ENCODE measurements at places on chromosomes 3 and 15. TPM values are rescaled to one million over a fixed set of nuclear protein-coding genes. Genes with fewer than 3 reads are reported as not detected.

Gene THPO
- 0.36 TPM for total RNA-seq

Gene GADL1
- total RNA-seq, result 0.13 TPM

Gene EXD1
- not detected for total RNA-seq

Gene EOMES
- total RNA-seq, result not detected

Gene GOLGA8G
- total RNA-seq, result not detected

Gene RPLP1
- total RNA-seq, result 849 TPM

Gene USP13
- total RNA-seq, result 166 TPM

Gene PP2D1
- not detected for total RNA-seq

Gene FGF12
- total RNA-seq, result 1.2 TPM

Gene SLC51A
- not detected for total RNA-seq

Gene SELENOS
- 74.9 TPM for total RNA-seq

Gene SPTSSB
- total RNA-seq, result not detected

Gene VWA5B2
- not detected for total RNA-seq

Gene LRTM1
- not detected for total RNA-seq

Gene STRIT1
- total RNA-seq, result 1,273 TPM

Gene HRH1
- 0.75 TPM for total RNA-seq

Gene ROPN1B
- not detected for total RNA-seq

Gene NTRK3
- total RNA-seq, result 0.85 TPM

Gene CILP
- total RNA-seq, result 39.6 TPM

Gene ESYT3
- total RNA-seq, result 0.58 TPM

Gene TMCO5A
- total RNA-seq, result not detected

Gene OGG1
- total RNA-seq, result 4.1 TPM

Gene GPR62
- total RNA-seq, result 0.23 TPM

Gene ROPN1
- total RNA-seq, result not detected

Gene NRG4
- total RNA-seq, result 9.8 TPM

Gene CFAP20DC
- not detected for total RNA-seq

Gene CD200R1
- 0.40 TPM for total RNA-seq

Gene GMNC
- not detected for total RNA-seq

Gene FBN1
- 19.3 TPM for total RNA-seq

All from gastrocnemius medialis (tissue), 4 donors.